8988T (cell line): ENCODE measurements at places on chromosomes 2 and 18.

DNA sequence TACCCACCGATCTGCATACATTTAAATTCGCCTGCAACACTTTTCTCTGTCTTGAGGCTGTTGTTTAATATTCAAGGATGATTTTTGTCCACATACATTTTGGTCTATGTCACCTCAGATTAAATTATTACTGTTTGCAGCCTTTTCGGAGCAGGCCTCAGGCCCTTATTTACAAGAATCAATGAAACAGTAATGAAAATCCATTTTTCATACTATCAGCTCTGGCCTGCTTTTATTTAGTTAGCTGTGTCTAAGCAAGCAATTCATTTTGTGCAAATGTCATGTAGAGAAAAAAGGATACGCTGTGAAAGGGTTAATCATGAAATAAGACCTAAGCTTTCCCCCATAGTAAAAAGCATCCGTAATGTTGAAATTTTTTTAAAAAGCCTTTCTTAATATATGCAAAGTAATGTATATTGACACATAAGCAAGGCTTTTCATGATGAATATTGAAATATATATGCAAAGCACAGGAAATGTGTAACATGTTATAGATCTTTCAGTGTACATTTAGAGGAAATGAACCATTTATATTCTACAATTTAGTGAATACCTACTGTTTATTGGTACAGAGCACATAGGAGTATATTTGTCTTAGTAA lies 1135.3 kb upstream of the ZEB2 start:
- no peak for DNase-seq

DNA sequence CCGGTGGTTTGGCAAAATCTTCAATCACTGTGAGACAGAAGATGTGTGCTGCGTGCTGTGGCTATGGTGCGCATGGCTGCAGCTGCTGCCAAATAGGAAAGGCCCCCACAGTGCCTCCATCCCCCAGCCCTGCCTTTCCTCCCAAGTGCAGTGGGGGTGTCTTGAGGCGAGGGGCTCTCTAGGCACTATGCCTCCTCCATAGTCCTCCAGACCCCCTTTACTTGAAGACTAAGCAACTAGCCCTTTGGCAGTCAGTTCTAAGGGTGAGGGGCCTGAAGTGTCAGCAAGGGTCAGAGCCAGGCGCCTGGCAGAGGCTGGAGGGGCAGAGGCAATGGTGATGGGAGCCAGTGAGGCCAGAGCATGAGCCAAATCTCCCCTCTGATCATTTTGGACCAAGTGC lies 13.6 kb upstream of the TMEM185B start:
- no peak for DNase-seq

DNA sequence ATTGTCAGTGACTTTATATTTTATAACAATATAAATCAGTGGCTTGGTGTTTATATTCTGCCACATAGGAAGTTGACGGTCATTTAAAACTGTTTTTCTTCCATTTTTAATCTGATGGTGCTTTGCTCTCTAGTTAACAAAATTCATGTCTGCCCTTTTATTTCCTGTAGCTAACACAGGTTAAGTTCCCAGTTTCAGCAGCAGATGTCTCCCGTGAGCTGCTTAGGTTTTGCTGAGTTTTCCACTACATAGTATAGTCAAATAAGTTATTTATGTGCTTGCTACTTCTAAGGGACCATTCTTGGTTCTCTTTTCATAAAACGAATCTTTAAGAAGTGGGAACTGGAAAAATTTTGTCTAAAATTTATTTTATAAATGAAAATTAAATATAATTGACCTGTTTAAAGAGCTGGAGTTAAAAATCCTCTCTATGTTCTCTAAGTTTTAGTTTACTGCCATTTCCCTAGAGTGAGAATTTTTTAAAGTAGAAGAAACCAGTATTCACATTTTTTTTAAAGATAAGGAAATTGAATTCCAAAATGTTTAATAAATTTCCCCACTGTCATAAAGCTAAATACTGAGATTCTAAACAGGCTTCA lies 20.6 kb downstream of the HTR2B start:
- DNase-seq, result no peak

GRCh38 chr18:11689669-11690565 lies 853 bp downstream of the GNAL start:
- peak; percentile 46 for DNase-seq

- no peak for DNase-seq
Observed at GRCh38 chr18:57931038-57931437, 113.0 kb upstream of the NEDD4L start.

DNA sequence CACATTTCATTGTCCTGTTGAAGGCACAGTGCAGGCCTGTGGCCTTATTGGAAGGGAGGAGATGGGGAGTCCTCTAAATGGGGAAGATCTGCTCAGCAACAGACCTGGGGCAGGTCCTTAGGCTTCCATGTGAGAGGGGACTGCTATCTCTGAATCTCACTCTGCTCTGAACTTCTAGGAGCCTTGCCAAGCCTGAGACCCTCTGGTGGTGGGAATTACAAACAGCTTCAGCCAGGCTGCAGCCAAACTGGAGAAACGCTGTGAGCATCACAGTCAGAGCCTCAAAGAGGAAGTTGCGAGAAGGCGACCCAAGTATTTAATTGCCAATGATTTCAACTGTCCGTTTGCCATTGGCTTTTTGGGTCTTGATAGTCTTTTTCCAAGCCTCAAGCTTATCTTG lies 66.8 kb upstream of the MC2R start:
- DNase-seq, result no peak

DNA sequence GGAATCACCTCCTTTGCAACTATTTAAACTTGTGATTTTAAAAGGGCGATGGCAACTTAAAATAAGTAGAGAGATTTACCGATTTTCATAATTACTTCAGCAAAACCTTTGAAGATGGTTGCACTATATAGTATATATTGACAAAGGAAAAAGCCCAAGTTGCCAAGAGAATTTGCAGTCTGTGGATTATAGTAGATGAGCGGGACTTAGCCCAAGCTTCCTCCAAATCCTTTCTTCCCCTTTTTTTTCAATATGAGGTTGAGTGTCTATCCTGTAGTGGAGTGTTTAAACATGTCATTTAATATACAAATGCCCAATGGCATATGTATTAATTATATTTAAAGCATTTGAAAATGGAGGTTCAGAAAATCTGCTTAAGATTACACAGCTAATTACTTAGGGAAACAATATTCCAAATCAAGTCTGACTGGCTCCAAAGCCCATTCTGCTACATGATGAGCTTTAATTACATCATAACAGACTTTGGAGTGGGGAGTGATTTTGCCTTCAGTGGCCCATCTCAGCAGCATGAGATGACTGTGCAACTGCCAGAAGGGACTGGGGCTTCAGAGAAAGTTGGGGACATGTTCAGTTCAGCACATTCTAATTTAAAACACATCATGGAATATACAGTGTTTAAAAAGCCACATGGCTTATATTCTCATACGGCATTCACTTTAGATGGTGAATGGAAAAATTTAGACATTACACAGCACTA lies 73.2 kb downstream of the COL3A1 start:
- no peak for DNase-seq

DNA sequence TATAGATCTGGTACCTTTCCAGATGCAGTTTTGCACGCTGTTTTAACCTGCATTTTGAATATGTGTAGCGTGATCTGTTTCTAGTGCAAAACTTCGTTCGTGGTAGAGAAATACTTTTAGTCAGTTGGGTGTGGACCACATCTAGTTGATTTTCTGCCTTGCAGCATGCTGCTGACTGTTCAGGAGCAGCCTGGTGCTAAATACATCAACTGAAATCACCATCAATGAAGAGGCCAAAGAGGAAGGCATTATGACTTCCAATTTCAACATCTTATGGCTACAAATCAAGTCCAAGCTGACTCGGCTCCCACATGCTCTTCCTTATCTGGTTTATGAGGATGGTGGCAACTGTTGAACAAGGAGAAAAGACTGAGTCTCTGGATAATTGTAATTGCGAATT lies 298.5 kb downstream of the ZNF521 start:
- no peak for DNase-seq

DNA sequence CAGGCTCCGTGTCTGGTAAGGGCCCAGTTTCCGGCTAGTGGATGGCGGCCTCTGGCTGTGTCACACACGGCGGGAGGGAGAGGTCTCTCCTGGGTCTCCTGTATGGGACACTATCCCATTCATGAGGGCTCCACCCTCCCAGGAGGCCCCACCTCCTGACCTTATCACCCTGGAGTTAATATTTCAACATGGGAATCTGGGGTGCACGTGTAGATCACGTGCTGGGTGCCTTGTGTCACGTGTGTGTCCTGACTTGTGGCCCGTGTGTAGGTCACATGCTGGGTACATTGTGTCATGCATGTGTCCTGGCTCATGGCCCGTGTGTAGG lies 9.9 kb downstream of the NEU4 start:
- DNase-seq, result no peak
